HepG2 (cell line): ENCODE measurements at places on chromosomes 13 and 19.

GRCh38 chr13:51759240-51759639, 44.7 kb downstream of the DHRS12 start:
- no peak for DNase-seq

- DNase-seq, result no peak
Measured at GRCh38 chr13:30141775-30142485, 165.4 kb downstream of the KATNAL1 start.

DNA sequence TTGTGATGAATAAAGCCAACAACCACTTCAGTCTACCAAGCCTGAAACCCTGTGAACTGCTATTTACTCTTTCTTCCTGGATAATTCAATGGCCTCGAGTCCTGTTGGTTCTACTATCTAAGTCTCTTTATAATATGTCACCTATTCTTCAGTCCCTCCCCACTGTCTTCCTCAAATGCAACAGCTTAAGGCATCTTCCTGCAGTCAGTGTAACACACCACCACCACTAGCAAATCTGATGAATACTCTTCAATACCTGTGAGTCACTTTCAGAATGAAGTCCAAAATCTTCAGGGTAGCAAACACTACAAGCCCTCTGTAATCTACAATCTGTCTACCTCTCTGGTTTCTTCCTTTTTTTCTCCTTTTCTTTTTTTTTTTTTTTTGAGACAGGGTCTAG, 32.9 kb downstream of the ZDHHC20 start:
- no peak for DNase-seq

GRCh38 chr13:83710133-83710515, 172.2 kb downstream of the SLITRK1 start:
- DNase-seq, result no peak

- no peak for DNase-seq
Measured at GRCh38 chr13:86846501-86846900, 824.7 kb upstream of the SLITRK5 start.

DNA sequence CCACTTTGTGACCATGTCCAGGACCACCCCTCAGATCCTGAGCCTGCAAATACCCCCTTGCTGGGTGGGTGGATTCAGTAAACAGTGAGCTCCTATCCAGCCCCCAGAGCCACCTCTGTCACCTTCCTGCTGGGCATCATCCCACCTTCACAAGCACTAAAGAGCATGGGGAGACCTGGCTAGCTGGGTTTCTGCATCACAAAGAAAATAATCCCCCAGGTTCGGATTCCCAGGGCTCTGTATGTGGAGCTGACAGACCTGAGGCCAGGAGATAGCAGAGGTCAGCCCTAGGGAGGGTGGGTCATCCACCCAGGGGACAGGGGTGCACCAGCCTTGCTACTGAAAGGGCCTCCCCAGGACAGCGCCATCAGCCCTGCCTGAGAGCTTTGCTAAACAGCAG, 7.7 kb upstream of the CEACAM7 start:
- DNase-seq, result no peak

DNA sequence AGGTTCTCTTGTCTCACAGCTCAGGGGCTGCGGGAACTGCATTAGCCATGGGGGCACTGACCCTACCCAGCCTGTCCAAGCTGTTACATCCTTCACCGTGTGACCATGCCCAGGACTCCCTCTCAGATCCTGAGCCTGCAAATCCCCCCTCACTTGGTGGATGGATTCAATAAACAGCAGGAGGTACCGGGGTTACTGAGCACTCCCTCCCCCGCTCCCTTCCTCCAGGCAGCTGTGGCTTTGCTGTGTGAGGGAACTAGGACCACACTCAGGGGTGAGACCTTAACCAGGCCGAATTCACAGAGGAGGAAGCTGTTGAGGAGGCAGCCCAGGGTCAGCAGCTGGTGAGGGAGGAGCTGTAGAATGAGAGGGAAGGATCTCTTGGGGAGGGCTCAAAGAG, 27.0 kb upstream of the CEACAM1 start:
- DNase-seq, result no peak

- no peak for DNase-seq
Measured at GRCh38 chr13:42804244-42804874, 23.0 kb downstream of the FAM216B start.

GRCh38 chr19:35109395-35110112, 6.1 kb upstream of the FXYD3 start:
- no peak for DNase-seq

GRCh38 chr13:100211016-100211710, 122.3 kb downstream of the PCCA start:
- DNase-seq, result no peak

DNA sequence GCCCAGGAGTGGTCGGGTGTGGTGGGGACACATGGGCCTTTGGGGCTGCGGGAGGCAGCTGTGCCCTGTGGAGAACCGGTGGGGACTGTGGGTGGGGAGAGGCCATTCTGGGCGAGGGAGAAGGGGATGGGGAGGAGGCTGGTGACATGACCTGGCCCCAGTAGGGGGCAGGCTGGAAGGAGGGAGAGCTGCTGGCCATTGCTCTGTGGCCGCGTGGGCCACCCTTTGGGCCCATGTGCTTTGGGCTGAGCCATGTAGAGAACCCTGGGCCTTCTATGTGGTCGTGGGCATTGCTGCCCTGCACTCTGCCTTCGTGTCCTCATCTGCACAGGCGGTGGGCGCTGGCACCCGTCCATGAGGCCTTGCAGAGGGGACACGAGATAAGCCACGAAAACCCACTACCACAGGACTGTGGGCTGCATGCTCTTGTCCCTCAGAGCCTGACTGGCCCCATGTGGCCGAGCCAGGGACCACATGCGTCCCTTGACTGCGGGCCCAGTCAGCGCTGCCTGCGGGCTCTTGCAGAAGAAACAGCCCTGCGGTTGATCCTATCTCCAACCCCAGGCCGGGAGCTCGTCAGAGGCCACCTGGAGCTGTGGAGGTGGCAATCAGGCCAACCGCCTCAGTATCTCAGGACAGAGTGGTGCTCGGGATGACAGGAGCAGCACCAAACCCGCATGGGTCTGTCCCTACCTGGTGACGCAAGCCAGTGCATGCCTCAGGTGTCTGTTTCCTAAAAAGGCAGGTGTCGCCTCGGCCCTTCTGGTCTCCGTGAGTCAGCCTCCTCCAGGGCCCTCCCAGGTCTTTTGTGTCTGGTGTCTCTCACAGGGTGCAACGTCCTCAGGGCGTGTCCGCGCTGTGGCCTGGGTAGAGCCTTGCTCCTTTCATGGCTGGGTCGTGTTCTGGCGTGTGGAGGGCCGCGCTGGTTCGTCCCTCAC, 14.3 kb downstream of the FZR1 start:
- no peak for DNase-seq

- DNase-seq, result peak; percentile 93
Measured at GRCh38 chr19:45882652-45883585, 3.0 kb downstream of the IRF2BP1 start.
